Cardiac septum (tissue), 1 donor: ENCODE measurements at places on chromosomes 6 and 20. TPM values are rescaled to one million over a fixed set of nuclear protein-coding genes. Genes with fewer than 3 reads are reported as not detected.

- no peak for DNase-seq
Observed at GRCh38 chr6:112936504-112936903, 589.4 kb downstream of the RFPL4B start.

GRCh38 chr6:40474937-40475336, 112.2 kb downstream of the LRFN2 start:
- DNase-seq: no peak

Gene SOBP
- total RNA-seq: 28.7 TPM

Gene GTSF1L
- not detected for total RNA-seq
